ENCODE measurements at places on chromosomes 3 and 15. TPM values are rescaled to one million over a fixed set of nuclear protein-coding genes. Genes with fewer than 3 reads are reported as not detected.

The CHRNA5 gene
- total RNA-seq: 38.2 TPM

The NR1I2 gene
- not detected for total RNA-seq

The PDIA3 gene
- 342 TPM for total RNA-seq

The GASK1A gene
- not detected for total RNA-seq

The GAP43 gene
- not detected for total RNA-seq

The RTP3 gene
- total RNA-seq: not detected

The B3GALNT1 gene
- 0.15 TPM for total RNA-seq

The FAM98B gene
- 4.9 TPM for total RNA-seq

The PSTPIP1 gene
- total RNA-seq: not detected

The SLC6A20 gene
- not detected for total RNA-seq

The MYL3 gene
- total RNA-seq: 0.22 TPM
